ENCODE measurements at places on chromosomes 2 and 18. TPM values are rescaled to one million over a fixed set of nuclear protein-coding genes. Genes with fewer than 3 reads are reported as not detected.

The DCTN1 gene
- 158 TPM for polyA plus RNA-seq

The ST6GAL2 gene
- 15.8 TPM for polyA plus RNA-seq

The GLI2 gene
- 9.6 TPM for polyA plus RNA-seq

The FAM124B gene
- polyA plus RNA-seq: 2.8 TPM

DNA sequence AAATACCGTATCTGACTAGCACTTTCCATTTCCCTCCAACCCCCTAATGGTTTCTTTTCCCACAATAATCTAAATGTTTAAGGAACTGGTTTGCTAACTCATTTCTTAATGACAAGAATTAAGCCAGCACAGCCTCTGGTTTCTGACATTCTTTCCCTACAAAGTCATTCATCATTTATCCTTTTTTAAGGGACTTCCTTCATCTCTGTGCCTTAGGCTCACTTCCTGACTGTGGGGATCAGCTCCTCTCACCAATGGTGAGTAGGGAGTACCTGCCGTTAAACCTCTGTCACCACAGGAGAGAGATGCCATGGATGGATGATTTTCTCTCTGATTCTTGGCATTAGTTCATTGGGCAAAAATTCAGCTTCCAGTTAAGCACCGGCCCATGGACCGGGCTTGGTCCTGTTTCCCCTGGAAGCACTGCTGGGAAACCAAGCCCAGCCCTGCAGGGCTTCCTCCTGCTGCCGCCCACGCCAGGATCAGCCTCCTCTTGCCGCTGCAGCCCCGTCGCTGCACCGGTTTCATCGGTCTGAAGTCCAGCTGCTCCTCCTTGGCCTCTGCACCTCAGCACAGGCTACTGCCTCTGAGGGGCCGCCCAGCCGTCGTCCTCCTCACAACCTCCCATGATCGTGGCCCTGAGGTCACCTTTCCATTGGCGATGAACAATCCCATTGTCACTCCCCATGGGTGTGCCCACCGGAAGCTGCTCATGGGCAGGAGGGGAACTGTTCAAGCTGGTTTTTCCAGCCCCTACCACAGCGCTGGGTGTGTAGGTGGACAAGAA is 64.0 kb upstream of the ZNF516 start:
- DNase-seq: no peak

GRCh38 chr2:128260239-128261138 is 58.2 kb downstream of the HS6ST1 start:
- DNase-seq: no peak

DNA sequence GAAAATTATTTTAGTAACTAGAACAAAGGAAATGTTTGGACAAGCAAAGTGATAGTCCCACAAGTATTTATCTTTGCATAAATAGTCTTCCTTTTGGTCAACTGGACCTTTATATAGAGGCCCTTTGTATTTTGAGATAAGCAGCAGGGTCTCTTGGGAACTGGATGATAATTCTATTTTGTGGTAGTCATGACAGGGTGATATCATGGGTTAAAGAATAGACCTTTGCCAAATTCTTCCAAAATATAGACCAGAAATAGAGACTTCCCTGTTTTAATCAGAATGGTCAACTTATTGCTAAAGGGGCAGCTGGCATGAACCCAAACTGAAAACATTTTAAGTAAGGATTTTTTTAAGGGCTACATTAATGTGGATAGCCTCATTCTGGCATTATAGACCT is 10.5 kb downstream of the PLEK start:
- no peak for DNase-seq

- DNase-seq: no peak
These were observed 254.1 kb downstream of the TRIB2 start for GRCh38 chr2:12970861-12971260.

- DNase-seq: no peak
These were observed 56.2 kb upstream of the SMIM21 start for GRCh38 chr18:75483662-75484061.

DNA sequence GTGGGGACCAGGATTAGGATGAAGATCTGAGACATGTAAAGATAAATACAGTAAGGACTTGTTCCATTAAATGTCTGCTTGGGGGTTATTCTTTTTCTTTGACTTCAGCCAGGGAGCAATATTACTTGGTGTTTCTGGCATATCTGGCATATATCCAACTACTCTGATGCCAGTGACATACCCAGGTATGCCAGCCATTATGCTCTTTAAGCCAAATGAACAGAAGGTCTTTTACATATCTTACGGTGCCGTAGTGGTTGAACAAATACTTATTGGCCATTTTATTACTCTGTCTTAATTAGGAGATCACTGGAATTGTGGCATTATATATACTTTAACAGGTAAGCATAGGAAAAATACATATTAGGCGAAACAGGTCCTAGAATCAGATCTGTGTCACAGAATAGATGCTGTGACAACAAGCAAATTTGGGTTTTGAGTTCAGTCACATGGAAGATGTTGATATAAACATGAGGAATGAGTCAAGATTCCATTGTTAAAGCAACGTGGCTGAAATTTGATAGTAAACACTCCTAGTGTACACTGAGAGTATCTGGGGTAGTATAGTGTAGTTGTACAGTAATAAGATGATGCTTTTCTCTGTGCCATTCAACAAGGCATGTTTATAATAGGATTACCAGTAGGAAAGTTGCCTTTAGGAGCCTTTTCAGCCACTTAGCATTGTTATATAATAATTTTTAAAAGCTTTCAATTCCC is 62.6 kb downstream of the KCTD18 start:
- no peak for DNase-seq

The MYO3B gene
- polyA plus RNA-seq: 9.5 TPM

- DNase-seq: no peak
These were observed 167.7 kb upstream of the MYCN start for GRCh38 chr2:15772681-15773080.

The FHOD3 gene
- 41.4 TPM for polyA plus RNA-seq
